ENCODE measurements at places on chromosomes 4 and X.

- peak; percentile 62 for DNase-seq
These were observed 6.7 kb upstream of the ERCC6L start for GRCh38 chrX:72245461-72246089.

DNA sequence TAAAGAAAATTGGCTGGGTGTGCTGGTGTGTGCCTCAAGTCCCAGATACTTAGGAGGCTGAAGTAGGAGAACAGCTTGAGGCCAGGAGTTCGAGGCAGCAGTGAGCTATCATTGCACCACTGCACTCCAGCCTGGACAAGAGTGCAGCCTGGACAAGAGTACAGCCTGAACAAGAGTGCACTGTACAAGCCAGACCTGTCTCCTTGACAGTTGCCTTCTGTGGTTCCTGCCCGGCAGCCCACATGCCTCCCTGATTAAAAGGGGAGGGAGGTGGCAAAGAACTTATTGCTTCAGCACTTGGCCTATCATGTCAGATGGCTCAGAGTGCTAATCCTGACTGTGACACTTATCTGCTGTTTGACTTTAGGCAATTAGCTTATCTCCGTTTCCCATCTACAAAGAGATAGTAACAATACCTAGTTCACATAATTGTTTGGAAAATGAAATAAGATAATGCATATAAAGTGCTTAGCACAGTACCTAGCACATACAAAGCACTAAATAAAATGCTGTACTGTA is 249.1 kb downstream of the DCLK2 start:
- peak; percentile 37 for DNase-seq

- DNase-seq: peak; percentile 54
These were observed 9.7 kb upstream of the MAGEA4 start for GRCh38 chrX:151902813-151903591.

DNA sequence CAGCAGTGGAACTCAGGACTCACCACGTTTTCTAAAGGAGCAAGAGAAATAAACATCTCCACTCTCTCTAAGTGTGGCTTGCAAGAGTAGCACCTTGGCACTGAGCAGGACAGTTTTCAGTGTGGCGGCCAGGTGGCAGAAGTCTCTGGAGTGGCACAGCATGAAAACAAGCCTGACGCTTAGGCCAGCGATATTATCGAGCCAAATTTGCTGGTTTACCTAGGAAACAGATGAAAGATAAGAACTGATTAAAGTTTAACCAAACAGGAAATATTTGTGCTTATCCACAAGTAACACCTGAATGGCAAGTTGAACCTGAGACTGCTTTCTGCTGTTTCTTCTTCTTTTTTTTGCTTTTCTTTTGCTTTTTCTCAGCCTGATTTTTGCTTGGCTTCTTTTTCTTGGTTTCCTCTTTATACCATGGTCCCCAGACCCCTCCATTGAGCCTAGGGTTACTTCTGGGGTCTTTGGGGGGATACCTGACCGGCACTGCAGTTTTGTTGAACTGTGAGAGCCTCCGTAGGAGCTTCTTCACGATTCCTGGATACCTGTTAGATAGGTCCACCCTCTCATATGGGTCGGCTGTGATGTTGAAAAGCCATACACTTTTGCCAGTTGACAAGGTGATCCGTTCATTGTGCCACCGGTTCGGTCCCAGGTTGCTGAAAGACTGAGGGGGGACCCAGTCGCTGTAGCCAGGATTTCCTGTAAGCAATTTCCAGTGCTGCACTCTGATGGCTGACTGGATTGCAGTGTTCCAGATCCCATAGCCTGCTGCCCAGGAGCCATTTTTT is 77.3 kb downstream of the ARSJ start:
- no peak for DNase-seq

DNA sequence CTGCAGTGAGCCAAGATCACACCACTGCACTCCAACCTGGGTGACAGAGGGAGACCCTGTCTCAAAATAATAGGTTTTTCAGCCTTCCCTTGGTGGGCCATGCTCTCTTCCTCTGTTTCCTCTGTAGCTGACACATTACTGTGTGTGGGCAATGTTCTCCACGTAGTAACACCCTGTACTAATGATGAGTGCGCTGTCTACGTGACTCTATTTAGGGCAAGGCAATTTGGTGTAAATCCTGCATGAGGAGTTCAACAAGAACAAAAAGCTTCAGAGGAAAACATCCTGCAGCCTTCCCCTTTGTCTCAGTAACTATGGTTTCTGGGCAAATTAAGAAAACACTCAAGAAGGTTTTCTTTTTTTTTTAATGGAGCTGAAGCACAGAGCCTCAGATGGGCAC is 24.4 kb upstream of the JAKMIP1 start:
- no peak for DNase-seq

- no peak for DNase-seq
These were observed 476.3 kb upstream of the RPS6KA3 start for GRCh38 chrX:20743046-20743445.

GRCh38 chr4:123747016-123747415 is 350.4 kb downstream of the SPRY1 start:
- DNase-seq: no peak

GRCh38 chr4:147853706-147854105 is 121.8 kb downstream of the ARHGAP10 start:
- DNase-seq: no peak

- no peak for DNase-seq
These were observed 80.5 kb downstream of the EIF4E start for GRCh38 chr4:98848448-98848847.

DNA sequence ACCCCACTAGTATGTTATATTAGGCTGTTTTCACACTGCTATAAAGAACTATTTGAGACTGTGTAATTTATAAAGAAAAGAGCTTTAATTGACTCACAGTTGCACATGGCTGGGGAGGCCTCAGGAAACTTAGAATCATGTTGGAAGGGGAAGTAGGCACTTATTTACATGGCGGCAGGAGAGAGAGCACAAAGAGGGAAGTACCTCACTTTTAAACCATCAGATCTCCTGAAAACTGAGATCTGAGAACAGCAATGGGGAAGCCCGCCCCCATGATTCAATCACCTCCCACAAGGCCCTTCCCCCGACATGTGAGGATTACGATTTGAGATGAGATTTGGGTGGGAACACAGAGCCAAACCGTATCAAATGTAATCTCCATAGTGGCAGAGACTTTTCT is 45.4 kb upstream of the XK start:
- no peak for DNase-seq

DNA sequence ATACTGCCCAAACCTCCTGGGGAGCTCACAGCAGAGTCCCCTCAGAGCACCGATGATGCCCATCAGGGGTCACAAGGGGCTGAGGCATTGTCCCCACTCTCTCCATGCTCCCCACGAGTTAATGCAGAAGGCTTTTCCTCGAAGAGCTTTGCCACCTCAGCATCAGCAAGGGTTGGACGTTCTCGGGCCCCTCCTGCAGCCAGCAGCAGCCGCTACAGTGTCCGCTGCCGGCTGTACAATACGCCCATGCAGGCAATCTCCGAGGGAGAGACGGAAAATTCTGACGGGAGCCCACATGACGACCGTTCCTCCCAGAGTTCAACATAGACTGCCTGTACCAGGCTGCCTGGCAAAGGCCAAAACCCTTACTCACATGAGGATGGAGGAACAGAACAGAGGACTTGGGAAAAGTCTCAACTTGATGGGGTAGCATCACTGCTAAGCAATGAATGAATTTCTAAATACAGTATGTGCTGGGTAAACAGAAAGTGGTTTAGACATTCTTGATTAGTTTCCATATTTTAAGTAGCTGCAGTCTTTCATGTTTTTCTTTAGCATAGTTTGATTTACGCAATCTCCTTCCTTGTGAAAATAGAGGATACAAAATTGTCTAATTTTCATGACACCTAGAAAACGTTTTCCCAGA is 5.0 kb upstream of the SCML1 start:
- DNase-seq: no peak

GRCh38 chr4:65391814-65392213 is 278.5 kb downstream of the EPHA5 start:
- no peak for DNase-seq

GRCh38 chrX:2374086-2374485 is 126.7 kb downstream of the DHRSX start:
- DNase-seq: no peak

DNA sequence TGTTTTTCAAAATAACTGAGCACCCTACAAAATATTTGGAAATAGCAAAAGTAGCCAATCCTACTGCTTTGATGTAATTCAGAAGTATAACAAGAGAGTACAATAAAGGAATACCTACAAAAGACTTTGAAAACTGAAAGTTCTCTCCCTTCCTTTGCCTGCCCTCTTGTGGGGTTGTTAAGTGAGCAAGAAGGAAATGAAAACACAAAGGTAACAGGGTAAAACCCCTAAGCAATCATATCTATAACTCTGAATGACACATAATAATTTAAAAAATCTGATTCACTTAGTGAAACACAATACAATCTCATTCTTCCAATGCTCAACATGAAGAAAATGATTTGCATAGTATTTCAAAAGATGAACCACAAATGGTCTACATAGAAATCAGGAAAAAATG is 98.2 kb downstream of the FRYL start:
- no peak for DNase-seq

DNA sequence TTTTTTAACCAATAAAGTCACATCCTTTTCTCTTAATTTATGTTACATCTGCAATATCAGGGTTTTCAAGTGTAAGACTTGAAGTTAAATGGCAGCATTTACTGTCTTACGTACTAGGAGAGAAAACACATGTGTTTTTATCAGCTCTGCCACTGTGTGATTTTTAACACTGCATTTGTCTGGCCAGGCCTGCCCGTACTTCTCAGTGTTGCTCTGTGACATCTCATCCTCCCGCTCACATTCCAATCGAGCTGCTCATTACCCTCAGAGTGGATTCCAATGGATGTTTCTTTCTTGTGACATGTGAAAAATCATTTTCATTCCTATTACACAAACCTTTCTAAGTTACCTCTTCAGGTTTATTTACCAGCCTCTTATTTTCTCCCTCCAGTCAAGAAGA is 420.3 kb downstream of the FAT4 start:
- peak; percentile 23 for DNase-seq

Data from heart left ventricle (tissue), 16 donors.